ENCODE measurements at places on chromosomes 12 and 14.

DNA sequence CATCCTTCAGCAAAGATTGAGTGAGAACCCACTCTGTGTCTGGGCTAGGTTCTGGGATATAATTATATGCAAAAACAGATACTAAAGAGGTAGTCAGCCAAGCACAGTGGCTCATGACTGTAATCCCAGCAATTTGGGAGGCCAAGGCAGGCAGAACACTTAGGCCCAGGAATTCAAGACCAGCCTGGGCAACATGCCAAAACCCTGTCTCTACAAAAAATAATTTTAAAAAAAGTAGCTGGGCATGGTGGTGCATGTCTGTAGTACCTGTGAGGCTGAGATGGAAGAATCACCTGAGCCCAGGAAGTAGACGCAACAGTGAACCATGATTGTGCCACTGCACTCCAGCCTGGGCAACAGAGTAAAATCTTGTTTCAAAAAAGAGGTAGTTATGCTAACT is 237.5 kb upstream of the HMGA2 start:
- no peak for DNase-seq

- DNase-seq = no peak
Observed at GRCh38 chr12:121430833-121431415, 31.0 kb downstream of the RNF34 start.

DNA sequence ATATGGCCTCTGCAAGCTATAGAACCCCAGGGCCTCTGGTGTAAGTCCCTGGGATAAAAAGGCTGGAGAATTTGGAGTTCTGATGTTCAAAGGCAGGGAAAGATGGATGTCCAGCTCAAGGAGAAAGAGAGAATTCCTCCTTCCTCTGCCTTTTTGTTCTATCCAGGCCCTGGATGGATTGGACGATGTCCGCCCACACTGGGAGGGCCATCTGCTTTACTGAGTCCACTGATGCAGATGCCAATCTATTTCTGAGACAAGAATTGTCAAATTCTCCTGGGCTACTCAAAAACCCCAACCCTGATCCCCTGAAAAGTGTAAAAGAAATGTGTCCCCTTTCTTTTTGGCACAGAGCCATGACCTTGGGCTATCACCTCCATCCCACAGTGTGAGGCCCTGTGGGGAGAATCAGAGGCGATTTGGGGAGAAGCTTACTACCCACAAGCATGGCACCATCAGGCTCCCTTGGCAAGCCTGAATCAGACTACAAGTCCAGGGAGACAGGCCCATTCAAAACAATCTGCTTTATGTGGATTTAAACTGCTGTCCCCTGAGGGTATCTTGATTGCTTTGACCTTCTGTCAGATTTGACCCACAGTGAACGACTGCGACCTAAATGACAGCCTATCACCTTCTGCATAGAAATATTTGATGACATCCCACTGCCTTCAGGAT is 334.0 kb downstream of the NUAK1 start:
- no peak for DNase-seq

DNA sequence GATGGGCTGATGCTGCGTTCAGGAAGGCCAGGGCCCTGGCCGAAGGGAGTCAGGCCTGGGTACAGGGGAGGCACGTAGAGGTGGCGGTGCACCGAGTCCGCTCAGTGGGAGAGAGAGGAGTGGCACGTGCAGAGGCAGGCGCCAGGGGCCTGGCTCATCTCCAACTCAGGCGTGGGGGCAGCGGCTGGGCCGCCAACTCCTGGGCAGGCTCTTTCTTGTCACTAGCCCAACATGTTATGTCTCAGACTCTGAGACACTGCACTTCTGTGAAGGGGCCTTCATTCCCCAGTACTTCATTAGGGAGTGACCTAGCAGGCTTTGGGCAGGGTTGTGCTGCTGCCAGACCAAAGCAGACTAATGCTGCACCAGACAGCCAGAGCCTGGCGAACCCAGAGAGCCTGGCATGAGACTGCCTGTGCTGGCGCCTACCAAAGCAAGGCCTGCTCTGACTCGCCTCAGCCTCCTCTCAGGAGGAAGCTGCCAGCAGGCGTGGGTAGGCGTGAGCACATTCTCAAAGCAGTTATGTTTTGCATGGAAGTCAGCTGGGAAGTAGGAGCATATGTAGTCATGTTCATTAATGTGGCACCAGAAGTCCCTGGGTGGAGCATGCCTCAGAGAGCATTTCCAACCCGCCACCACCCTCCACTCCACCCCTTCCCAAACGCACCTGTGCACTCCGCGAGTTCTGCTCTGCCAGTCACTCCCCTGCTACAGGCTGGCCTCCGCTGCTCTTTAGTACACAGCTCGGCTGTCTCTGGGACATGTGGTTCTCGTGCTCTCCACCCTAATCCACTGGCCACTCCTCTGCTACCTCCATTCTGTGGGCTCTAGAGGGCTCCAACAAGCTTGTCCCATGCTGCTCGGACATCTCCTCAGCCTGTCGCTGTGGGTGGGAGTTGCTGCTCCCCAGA is 9.7 kb downstream of the CKB start:
- DNase-seq = peak; percentile 50

- DNase-seq = no peak
Observed at GRCh38 chr12:5348491-5348890, 83.4 kb upstream of the NTF3 start.

- no peak for DNase-seq
Observed at GRCh38 chr12:130642856-130643255, 73.2 kb downstream of the RIMBP2 start.

DNA sequence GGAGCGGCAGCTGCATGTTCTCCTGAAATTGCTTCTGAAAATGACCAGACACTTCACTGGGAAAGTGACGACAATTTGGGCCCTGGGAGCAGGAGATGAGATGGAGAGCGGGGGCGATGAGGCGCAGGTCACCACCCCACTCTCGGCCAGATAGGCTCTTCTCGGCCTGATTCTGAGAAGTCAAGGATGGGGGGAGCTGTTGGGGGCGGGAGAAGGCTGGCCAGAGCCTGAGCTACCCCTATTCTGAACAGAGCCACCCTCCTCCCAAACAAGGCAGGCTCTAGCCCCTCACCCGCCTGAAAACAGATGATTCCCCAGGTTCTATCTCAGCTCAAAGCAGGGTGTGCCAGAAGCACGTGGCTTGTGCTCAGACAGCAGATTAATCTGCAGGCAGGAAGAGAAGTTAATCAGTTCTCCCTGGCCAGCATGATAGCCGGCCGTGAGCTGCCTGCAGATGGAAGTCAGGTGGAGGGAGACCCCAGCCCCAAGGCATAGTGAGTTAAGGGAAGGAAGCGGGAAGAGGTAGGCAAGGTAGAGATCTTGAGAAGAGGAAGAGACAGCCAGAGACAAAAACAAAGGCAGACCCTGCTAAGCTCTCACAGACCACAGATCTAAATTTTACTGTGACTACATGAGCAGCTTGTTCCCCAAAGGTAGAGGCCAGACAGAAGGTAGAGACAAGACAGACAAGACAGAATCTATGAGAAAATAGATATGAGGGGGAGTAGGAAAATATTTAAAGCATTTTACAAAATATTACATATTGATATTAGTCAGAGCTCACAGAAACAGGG is 10.9 kb upstream of the TAC3 start:
- no peak for DNase-seq

- DNase-seq = peak; percentile 2
Observed at GRCh38 chr14:44778604-44779003, 183.1 kb downstream of the KLHL28 start.

- no peak for DNase-seq
Observed at GRCh38 chr12:95300286-95300685, 82.7 kb downstream of the VEZT start.

DNA sequence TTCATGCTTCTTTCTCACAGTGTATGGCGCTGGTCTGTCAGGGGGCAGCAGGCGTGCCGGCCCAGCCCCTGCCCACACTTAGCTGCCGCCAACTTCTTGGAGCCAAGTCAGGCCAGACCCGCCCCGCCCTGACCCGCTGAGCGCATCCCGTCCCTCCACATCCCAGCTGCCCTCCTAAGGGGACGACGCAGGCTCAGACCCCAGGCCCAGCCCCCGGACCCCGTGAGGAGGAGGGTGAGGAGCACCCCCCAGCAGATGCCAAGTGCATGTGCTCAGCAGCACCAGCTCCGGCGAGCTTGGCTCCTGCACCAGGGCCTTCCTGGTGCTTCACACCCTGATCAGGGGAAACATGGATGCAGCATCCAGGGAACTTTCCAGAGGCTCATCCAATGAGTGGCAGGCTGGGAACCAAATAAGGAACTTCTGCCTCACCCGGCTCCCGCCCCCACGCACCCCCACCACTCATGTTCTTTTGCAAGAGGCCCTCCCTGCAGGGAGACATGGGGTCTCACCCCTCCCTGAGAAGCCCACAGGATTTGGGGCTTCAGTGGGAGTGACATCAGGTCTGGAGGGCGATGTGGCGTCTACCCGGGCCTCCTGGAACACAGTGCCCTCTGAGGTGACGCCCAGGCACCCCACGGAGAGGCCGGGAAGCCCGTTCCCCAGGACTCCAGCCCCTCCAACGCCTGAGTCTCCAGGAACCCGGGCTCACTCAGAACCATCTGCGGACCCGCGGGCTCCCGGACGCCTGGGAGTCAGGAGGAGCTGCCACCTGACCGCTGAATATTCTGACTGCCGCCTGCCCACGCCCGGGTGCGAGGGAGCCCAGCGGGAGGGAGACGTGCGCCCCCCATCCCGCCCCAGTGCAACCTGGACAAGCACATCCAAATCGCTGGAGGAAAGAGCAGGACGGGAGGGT is 70.0 kb upstream of the GALNT9 start:
- no peak for DNase-seq

- DNase-seq = no peak
Observed at GRCh38 chr12:27505761-27506160, 18.2 kb upstream of the PPFIBP1 start.

DNA sequence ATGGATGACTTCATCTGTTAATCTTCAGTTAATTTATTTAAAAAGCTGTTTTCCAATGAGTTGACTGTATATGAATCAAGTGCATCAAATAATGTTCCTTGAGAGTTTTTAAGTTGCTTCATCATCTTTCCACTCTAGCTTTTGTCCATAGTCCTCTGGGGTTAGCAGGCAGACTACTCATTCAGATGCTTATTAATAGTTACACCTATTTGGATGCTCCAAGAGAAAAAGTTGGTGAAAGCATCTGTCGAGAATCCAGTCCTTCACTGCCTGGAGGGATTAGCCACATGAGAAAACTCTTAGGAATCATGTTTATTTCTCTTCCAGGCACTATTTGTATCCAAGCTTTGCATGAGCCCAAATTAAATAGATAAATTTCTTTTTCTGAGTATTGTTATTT is 70.2 kb downstream of the DACT1 start:
- DNase-seq = no peak

- DNase-seq = peak; percentile 68
Observed at GRCh38 chr12:96422192-96422591, 22.0 kb upstream of the CDK17 start.

GRCh38 chr12:124601706-124602105 is 34.3 kb upstream of the NCOR2 start:
- no peak for DNase-seq

All from EL (cell line).